Activated CD4-positive, alpha-beta T cell treated with anti-CD3 and anti-CD28 coated beads for 48 hours (primary cell): ENCODE measurements at places on chromosomes 5 and 9.

- DNase-seq = no peak
These were observed 447.9 kb upstream of the SGCD start for GRCh38 chr5:155878991-155879575.

- DNase-seq = no peak
These were observed 106.2 kb downstream of the ZNF354C start for GRCh38 chr5:179166171-179166885.

GRCh38 chr9:27785714-27786100 is 212.4 kb upstream of the C9orf72 start:
- DNase-seq = no peak

DNA sequence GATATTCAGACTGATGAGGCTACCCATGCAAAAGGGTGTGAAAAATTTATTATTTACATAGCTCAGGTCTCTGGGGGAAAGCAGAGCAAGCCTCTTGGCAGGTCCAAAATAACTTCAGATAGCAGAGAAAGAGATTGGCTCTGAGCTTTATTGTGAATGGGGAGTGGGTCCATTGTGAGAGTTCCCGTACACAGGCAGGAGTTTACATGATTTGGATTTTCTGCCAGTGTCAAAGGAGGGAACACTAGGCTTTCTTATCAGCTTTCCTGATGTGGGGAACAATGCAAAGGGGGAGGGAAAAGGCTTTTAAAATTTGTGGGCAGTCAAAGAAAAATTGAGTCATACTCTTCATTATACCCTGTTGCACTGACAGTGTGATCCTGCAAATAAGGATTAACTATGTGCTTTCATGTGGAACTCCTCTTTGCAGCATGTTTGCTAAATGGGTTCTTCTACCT is 615.0 kb upstream of the RIOK2 start:
- DNase-seq = no peak

DNA sequence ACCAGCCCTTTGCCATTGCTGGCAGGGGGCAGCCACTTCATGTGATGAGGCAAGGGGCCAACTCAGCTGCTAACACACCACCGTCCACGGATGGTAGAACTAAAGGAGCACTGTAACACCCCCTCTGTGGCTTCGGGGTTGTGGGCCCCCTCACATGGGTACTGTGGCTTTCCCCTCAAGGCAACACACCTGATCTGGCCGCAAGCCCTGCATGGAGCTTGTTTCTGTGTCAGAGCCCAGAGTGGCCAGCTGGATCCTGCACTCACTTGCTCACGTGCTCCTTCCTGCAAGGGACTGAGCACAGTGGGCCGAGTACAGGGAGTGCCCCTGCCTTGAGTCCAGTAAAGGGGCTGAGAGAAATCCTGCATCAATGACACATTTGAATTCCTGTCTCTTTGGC is 507.4 kb upstream of the SMC2 start:
- DNase-seq = no peak

- no peak for DNase-seq
These were observed 331.3 kb downstream of the NSG2 start for GRCh38 chr5:174376726-174377373.
